ENCODE measurements at places on chromosomes 4 and X.

GRCh38 chr4:20044502-20044911 is 207.2 kb upstream of the SLIT2 start:
- DNase-seq, result no peak

GRCh38 chr4:148332486-148332885 is 109.7 kb downstream of the NR3C2 start:
- no peak for DNase-seq

- no peak for DNase-seq
Observed at GRCh38 chrX:9390693-9391368, 74.0 kb upstream of the TBL1X start.

DNA sequence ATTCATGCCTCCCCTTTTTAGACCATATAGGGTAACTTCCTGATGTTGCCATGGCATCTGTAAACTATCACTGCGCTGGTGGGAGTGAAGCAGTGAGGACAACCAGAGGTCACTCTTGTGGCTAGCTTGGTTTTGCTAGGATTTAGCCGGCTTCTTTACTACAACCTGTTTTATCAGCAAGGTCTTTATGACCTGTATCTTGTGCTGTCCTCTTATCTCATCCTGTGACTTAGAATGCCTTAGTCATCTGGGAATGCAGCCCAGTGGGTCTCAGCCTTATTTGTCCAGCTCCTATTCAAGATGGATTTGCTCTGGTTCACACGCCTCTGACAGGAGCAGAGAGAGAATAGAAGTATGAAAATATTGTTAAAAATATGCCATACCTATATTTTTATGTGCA is 355.7 kb downstream of the ADGRL3 start:
- DNase-seq, result no peak

GRCh38 chrX:120664081-120664480 is 34.2 kb upstream of the C1GALT1C1 start:
- DNase-seq, result no peak

DNA sequence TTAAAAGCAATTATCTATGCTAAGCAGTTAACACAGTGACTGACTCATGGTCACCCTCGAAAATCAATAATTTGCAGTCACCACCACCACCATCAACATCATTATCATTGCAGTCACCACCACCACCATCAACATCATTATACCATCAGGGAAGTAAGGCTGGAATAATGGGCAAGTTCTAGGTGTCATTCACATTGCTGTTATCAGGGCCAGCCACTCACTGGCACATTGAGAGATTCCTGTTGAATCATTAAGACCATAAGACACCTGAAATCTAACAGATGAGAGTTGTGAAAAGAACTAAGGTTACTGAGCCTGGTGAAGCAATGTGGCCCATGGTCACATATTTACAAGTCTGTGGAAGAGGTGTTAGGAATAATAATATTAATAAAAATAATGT is 247.7 kb upstream of the BOD1L1 start:
- no peak for DNase-seq

- no peak for DNase-seq
Observed at GRCh38 chrX:47222751-47223350, 4.4 kb downstream of the CDK16 start.

- no peak for DNase-seq
Observed at GRCh38 chr4:38013461-38014366, 53.5 kb downstream of the PTTG2 start.

- no peak for DNase-seq
Observed at GRCh38 chr4:108846568-108846967, 83.7 kb upstream of the ETNPPL start.

DNA sequence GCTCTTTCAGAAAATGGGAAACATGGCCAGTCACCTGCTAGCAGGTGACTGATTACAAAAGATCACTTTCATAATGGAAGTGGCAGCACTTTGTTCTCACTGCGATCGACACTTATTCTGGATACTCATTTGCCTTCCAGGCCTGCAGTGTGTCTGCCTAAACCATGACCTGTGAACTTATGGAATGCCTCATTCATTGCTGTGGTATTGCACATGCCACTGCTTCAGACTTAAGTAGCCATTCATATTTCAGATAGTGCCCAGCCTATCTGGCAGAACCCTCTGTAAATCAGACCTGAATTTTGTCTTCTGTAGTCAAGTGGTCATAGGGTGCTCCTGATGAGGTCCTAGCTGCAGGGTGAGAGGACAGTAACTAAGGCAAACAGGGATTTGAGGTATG is 23.3 kb upstream of the MGST2 start:
- no peak for DNase-seq

DNA sequence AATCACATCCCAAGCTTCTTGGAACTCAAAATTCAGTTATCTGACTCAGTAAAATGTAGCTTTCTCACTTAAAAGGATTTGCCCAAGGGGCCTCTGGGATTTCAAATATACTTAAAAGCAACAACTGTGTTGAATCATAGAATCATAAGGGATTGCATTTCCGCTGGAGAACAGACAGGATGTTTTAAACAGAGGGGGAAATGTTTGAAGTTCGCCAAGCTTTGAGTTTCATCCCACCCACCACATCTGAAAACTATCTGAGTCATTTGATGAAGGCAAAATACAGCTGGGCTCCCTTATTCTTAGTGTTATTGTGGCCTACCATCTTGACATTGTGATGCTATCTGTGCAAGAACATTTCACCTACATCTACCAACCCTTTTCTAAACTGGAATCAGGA is 73.5 kb downstream of the PPP1R2C start:
- no peak for DNase-seq

GRCh38 chr4:101190751-101191150 is 156.6 kb downstream of the PPP3CA start:
- DNase-seq, result no peak

DNA sequence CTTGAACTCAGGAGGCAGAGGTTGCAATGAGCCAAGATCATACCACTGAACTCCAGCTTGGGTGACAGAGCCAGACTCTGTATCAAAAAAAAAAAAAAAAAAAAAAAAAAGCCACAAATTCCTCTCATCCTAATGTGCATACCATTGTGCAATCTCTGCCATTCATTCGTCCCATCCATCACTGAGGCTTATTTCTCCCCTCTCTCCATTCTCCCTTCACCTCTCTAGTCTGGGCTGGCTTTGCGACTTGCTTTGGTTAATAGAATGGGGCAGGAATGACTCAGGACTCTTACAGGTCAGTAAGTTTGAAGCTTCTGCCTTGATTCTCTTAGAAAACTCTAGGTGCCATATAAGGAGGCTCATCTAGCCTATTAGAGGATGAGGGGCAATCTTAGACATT is 60.3 kb upstream of the DDX3X start:
- DNase-seq, result no peak

GRCh38 chr4:41396869-41397268 is 140.1 kb downstream of the UCHL1 start:
- no peak for DNase-seq

DNA sequence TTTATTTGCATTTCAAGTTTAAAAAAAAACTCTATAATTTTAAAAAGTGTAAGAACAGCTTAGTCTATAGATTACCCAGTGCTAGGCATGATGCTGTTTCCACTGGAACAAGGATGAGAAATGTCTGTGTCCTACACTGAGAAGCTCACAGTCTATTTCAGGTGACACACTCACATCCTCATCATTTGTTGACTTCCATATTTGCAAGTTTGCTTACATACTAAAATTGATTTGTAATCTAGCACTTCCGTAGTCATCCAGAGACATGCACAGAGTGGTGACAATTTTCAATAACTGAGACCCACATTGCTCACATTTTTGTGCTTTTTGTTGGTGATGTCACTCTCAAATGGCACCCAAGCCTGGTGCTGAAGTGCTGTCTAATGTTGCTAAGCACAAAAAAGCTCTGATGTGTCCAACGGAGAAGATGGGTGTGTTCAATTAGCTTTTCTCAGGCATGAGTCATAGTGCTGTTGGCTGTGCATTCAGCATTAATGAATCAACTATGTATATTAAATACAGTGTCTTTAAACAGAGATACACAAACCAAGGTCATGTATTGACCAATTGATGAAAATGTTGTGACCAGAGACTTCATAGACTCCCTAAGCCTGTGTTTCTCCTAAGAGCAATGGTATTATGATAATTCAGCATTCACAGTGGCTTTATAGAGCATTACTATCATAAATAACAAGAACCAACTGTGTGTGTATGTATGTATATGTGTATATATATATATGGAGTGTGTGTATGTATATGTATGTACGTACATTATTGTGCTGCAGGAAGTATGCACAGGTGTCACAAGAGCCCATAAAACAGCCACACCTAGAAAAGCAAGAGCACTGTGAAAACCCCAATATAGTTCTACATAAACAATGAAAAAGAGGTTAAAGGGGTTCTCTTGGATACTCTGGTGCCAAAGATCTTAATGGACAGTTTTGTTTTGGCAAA is 31.2 kb upstream of the VCX3B start:
- DNase-seq, result no peak
